ENCODE measurements at places on chromosomes 2 and 18. TPM values are rescaled to one million over a fixed set of nuclear protein-coding genes. Genes with fewer than 3 reads are reported as not detected.

The REG3G gene
- not detected for total RNA-seq

The CCDC121 gene
- total RNA-seq = 2.0 TPM

The KANSL3 gene
- total RNA-seq = 45.2 TPM

GRCh38 chr2:95075440-95076132 lies 46.0 kb downstream of the MRPS5 start:
- no peaks in the 10 kb centered on the region for H3K27me3 ChIP-seq
- H3K27ac ChIP-seq = no peak overlapping the region
- peaks cover 36% of the 10 kb centered on the region for H3K4me1 ChIP-seq
- no peaks in the 10 kb centered on the region for H3K36me3 ChIP-seq

- DNase-seq = no peak
- H3K4me3 ChIP-seq = peak overlapping the region; percentile 90
- peaks cover 31% of the 10 kb centered on the region for H3K4me1 ChIP-seq
- H3K27me3 ChIP-seq = no peaks in the 10 kb centered on the region
- H3K27ac ChIP-seq = peak overlapping the region; percentile 96
Measured at GRCh38 chr2:68157002-68157401, 686 bp upstream of the PNO1 start.

- H3K4me3 ChIP-seq = no peak overlapping the region
- H3K4me1 ChIP-seq = no peaks in the 10 kb centered on the region
- DNase-seq = no peak
- no peaks in the 10 kb centered on the region for H3K36me3 ChIP-seq
- H3K27me3 ChIP-seq = no peaks in the 10 kb centered on the region
- no peak overlapping the region for H3K27ac ChIP-seq
Measured at GRCh38 chr2:223058952-223059716, 7.1 kb downstream of the KCNE4 start.

GRCh38 chr2:218860950-218861381 lies 1.4 kb downstream of the WNT6 start:
- H3K4me3 ChIP-seq = peak overlapping the region; percentile 64
- H3K4me1 ChIP-seq = peaks cover 21% of the 10 kb centered on the region
- peak overlapping the region; percentile 0 for H3K27ac ChIP-seq
- no peak for DNase-seq
- no peaks in the 10 kb centered on the region for H3K36me3 ChIP-seq

DNA sequence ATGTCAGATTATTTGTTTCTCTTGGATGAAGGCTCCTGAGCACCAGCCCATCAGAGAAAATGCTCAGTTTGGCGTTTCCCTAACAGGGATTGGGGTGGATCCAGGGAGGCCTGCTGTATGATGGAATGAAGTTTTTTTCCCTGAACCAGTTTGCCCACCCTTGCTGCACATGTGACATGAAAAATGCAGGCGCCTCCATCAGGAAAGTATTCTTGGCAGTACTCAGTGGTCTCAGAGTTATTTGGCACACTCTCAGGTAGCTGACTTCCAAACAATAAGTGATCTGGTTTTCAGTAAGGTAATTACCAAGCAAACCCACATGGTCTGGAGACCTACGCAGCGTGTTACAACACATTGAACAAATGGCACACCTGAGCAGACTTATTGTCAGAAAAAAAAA lies 254.9 kb downstream of the PAX3 start:
- DNase-seq = no peak
- H3K27ac ChIP-seq = no peak overlapping the region
- H3K36me3 ChIP-seq = no peaks in the 10 kb centered on the region
- H3K4me1 ChIP-seq = no peaks in the 10 kb centered on the region
- H3K27me3 ChIP-seq = no peaks in the 10 kb centered on the region

All from esophagus squamous epithelium (tissue), 5 donors.